A172 (cell line): ENCODE measurements at places on chromosomes 7 and 10. TPM values are rescaled to one million over a fixed set of nuclear protein-coding genes. Genes with fewer than 3 reads are reported as not detected.

DNA sequence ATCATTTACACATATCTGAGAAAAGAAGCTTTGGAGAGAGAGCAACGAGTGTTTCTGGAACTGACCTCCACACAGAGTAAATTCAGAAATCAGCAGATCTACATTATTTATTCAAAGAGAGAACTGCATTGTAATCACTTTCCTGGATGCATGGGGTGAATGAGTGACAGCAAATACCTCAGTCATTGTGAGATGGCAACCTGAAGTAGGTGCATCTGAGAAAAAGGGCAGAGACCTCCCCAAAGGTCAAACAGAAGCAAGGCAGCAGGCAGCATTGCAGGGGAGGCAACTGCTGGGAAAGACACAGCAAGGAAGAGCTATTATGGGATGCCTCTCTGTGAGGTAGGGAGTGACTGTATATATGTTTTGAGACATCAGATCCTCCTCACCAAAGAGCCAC is 26.5 kb upstream of the SMIM30 start:
- DNase-seq: no peak

DNA sequence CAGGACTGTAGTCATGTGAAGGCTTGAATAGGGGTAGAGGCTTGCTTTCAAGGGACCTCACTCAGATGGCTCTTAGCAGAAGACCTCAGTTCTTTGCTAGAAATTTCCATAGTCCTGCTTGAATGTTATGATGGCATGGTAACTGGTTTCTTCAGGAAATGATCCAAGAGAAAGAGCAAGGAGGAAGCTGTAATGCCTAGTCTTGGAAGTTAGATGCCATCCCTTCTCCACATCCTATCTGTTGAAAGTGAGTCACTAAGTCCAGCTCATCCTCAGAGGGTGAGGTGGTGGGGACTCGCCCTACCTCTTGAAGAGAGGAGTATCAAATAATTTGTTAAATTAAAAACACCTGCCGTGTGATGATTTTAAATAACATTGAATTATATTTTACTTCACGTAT is 4.6 kb downstream of the MGAM start:
- no peak for DNase-seq

DNA sequence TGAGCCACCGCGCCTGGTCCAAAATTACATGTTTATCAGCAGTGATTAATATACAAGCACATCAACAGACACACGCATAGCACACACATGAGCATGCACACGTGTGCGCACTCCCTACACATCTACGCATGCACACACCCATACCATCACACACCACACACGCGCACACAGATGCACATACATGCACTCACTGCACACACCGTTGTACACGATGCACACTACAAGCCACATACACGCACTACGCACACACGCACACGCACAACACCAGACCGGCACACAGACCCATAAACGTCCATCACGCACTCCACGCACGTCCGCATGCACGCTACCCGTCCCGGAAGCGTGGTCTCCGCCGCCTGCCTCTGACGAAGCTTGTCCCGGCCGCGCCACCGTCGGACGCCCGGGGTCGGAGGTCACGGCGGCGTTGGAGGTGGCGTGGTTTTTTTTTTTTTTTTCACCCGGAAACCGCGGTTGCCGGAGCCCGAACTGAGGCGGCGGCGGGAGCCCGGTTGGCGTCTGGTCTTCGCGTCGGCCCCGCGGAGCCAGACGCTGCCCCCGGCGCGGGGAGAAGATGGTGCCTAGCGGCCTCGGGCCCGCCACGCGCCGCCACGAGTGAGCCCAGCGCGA is at the start of gene TMEM248:
TSS of gene TMEM248 (plus strand) at position 457 of the 627 bp plus-strand sequence. CDS start 20,641 bp downstream, outside the sequence.
- DNase-seq: peak; percentile 66

Gene PCLO
- 44.4 and 53.0 TPM in 2 replicates for total RNA-seq

- no peak for DNase-seq
Measured at GRCh38 chr7:72753781-72754180, 74.2 kb downstream of the TYW1B start.

GRCh38 chr7:108245523-108246226 is 115.5 kb upstream of the LAMB4 start:
- DNase-seq: no peak

Gene ADRA2A
- total RNA-seq: not detected in 2 replicates

Gene SLC29A4
- 20.9 and 23.1 TPM in 2 replicates for total RNA-seq

DNA sequence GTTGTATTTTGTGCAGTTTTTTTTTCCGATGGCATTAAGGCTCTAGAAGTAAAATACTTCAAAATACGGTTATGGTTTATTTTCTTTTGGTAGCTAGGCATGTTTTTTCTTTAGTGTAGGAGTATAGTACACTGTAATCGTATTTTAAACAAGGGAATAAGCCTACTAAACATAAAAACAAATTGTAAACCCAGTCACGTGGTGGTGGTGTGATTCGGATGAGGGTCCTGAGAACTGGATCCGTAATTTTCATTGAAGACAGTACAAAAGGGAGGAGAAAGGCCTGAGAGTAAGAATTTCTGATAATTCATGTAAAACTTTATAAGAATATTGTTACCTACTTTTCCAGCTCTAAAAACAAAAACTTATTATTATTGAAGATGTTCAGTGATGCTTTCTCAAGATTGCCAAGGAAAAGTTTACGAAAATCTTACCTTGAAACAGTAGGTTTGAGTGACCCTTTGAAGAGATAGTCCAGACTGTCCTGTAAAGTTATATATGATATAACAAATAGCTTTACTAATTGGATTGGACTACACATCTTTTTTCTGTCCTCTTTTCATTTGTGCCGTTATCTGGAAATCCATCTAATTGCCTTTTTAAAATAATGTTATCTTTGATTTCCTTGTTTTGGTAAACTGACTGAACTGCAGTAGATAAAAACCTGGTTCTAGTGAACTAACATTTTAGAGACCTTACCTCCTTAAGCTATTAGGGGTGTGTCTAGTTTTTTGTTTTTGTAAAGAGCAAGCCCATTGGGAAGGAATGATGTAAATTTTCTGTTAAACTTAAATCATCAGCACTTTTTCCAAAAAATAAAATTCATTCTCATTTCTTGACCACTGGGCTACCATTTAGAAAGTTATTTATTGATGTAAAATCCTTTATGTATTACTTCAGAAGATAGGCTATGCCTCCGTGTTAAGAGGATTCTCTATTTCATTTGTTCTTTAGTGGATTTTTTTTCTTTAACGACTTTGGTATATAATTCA is 1.0 kb upstream of the PBLD start:
- no peak for DNase-seq

Gene EXOC4
- 37.4 and 50.3 TPM in 2 replicates for total RNA-seq

- peak; percentile 8 for DNase-seq
Measured at GRCh38 chr10:123559066-123559822, 106.9 kb upstream of the GPR26 start.

- DNase-seq: no peak
Measured at GRCh38 chr10:33336582-33337325, 2.3 kb upstream of the NRP1 start.

DNA sequence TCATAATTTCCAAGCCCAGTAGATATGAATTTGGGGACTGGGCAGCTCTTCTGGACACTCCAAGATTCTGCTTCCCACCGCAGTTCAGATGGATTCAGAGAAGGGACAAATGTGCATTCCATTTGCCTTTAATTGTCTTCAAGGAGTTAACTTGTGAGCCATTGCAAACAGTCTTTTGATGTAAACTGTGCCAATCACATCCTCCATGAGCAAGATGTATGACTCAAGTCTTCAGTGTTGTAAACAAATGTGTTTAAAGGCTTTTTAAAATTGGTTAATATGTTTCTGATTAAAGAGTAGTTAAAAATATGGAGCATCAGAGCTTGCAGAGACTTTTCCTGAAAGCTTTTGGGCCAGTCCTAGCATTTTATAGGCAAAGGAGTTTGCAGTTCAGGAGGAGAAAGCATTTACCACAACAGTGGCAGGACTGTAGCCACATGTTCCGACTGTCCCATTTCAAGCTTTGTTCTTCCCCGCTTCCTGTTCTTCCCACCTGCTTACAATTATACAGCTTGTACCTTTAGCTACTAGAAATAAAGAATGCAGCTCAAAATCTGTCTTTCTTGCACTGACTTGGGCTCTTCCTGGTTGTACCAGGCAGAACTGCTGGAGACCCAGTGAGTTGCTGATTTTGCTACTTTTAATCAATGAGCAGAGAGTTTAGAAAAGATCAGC is 6.2 kb downstream of the SLC18A2 start:
- no peak for DNase-seq

DNA sequence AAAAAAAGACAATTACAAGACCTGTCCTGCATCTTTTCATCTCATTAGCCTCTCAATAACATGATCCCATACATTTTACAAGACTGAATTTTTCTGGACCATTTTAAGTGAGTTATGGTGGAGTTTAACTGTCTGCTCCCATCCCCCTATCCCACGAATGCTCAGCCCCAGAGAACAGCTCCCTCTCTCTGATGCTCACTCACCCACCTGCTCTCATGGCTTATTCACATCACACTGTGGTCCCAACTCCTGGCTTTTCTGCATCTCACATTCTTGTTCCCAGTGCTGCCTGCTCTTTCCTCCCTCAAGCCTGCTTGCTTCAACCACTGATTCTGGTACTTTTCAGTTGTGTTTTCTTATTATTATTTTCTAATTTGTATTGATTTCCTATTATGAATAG is 20.4 kb upstream of the CCSER2 start:
- DNase-seq: no peak

GRCh38 chr7:80760292-80760691 is 121.8 kb downstream of the CD36 start:
- DNase-seq: peak; percentile 60

DNA sequence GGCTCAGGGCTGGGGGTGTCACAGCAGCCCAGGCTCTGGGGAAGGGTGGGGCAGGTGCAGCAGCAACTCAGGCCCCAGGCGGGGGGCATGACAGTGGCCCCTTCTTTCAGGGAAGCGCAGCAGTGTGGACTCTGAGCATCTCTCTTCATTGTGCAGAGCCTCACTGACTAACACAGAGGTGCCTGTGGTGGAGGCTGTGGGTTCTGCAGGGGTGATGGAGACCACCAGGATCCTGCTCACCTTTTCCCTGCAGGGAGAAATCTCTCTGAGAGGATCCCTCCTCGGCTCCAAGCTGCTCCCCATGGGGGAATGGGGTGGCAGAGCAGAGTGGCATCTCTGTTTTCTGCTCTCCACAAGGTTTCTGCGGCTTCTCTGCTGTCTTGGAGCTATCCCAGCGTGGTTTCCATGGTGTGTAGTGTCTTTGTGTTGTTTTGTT is 37.8 kb upstream of the SHH start:
- no peak for DNase-seq

- DNase-seq: no peak
Measured at GRCh38 chr10:7389346-7389745, 21.5 kb downstream of the SFMBT2 start.

Gene LIPN
- not detected in 2 replicates for total RNA-seq

Gene C10orf71
- not detected in 2 replicates for total RNA-seq

DNA sequence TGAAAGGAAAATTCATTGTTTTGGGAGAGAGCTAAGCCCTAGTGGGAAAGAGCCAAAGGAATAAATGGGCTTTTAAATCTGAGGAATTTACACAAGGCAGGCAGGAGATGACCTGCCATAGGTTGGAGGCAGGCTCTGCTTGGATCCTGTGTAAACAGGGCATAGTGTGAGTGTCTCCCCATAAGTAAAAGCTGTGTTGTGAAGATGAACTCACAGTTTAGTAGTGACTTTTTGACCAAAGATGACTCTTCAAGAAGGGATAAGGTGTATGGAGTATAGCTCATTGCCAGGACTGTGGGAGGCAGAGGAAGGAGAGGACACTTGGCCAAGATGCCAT is 63.2 kb downstream of the KAT6B start:
- no peak for DNase-seq

Gene MALRD1
- not detected in 2 replicates for total RNA-seq

DNA sequence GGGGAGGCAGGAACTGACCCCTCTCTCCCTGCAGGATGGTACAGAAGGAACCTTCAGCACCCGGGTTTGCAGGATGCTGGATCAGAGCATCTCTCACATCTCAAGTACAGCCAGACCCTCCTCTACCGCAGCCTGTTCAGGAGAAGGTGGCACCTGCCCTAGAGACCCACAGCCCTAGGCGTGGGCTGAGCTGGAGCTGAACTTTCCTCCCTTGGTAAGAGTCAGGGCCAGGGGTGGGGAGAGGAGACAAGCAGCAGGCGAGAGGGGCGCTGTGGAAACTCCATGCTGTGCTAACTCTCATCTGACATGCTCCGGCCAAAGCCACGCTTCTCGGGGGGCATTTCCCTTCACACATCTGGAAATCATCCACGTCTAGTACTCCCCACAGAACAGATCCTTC is 154.4 kb downstream of the DIP2C start:
- DNase-seq: no peak

DNA sequence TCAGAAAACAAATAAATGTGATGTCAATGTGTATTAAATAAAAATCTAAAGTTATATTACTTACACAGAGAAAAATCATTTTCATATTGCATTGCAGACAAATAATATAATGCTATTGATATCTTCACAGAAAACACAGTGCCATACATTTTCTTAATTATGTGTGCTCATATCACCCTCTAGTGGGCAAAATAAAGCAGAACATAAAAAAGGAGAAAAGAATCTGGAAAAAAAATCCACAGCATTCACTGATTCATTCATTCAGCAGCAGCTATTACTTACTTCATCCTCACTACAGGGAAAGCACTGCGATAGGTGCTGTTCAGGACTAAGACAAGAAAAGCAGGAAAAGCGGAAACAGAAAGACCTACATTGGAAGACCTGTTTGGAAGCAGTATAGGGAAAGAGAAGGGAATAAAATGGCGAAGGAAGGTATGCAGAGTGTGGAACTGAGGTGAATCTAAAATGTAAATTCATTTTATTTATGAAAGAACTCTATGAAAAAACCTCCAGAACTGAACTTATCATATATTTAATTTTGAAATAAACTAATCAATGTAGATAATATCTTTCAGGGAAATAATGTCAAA is 73.2 kb downstream of the POT1 start:
- DNase-seq: peak; percentile 19

- no peak for DNase-seq
Measured at GRCh38 chr7:106901828-106902441, 36.9 kb downstream of the PIK3CG start.

DNA sequence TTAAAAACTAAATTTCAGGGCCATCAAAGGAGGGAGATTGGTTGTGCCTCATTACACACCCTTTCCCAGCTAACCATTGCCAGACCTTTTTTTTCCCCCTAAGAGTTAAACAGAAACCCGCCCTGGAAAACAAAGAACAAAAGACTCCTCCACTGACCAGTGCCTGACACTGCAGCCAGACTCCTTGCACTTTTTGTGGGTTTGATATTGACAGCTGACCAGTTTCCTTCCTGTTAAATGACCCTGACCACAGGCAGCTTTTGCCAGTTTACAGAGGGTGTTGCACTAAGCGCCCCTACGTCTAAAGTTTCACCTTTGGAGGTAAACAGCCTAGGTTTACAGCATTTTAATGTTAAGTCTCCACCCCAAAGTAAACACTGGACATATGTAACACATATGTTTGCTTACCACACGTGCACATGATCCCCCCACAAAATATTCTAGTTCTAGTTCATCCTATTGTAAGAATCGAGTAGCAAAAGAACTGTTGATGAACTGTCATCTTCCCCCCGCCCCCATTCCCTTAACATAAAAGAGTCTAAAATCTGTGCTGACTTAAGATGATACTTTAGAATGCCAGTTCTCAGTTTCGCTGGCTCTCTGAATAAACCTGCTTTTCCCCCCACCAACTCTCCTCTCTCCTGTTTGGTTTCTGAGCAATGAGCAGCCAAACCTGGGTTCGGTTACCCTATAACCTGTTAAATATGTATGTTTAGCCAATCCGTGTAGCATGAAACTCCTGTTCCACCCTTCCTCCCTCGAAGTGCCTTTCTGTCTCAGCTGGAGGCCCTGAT is 38.0 kb downstream of the FOXI2 start:
- DNase-seq: no peak

Gene ELMO1
- total RNA-seq: 12.9 and 24.0 TPM in 2 replicates
